Caki2 (cell line): ENCODE measurements at places on chromosomes 12 and 14. TPM values are rescaled to one million over a fixed set of nuclear protein-coding genes. Genes with fewer than 3 reads are reported as not detected.

GRCh38 chr12:65454115-65454787 lies 175.8 kb downstream of the MSRB3 start:
- DNase-seq = no peak

- peak; percentile 95 for DNase-seq
These were observed 7.7 kb downstream of the AHNAK2 start for GRCh38 chr14:104970231-104971068.

GRCh38 chr14:100398044-100398443 lies 74.9 kb downstream of the SLC25A47 start:
- DNase-seq = peak; percentile 68

DNA sequence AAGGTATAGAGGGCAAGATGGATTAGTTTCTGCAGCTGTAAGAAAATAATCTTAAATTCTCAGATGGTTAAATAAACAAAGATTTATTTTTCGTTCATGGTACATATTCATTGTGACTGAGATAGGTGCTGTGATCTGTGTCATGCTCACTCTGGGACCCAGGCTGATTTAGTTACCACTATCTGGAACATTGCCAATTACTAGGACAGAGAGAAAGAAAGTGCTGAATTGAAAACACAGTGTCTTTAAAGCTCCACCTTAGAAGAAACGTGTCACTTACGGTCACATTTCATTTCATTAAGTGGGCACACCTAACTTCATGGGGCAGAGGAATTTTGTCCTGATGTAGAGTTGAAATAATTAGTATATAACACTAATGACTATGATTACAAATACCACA lies 430.0 kb downstream of the CCDC91 start:
- DNase-seq = no peak

GRCh38 chr14:54637270-54638134 lies 70.6 kb downstream of the SAMD4A start:
- no peak for DNase-seq

DNA sequence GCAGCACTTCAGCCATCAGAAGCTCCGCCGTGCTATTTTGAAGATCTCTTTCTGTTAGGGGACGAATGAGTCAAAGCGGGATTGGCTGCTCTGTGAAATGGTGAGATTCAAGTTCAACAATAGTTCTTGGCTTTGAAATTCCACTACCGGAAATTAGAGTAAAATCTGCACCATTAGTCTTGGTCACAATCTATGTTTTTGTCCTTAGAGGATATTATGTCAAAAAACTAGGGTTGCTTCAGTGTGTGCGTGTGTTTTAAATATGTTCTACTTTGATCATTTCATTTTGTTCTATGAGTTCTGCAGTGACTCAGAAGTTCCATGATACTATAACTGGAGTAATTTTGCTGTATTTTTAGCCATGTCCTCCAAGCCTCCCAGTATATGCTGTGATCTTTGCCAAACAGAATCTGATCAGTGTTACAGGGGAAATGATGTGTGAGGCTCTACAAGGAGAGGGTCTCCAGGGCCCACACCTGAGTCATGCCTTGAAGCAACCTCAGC lies 22.6 kb downstream of the GPHB5 start:
- no peak for DNase-seq

GRCh38 chr14:99146616-99147365 lies 125.2 kb downstream of the BCL11B start:
- DNase-seq = no peak

ANO4 gene
- total RNA-seq = 12.6 TPM in 1 of 2 replicates, not detected in the other

DNA sequence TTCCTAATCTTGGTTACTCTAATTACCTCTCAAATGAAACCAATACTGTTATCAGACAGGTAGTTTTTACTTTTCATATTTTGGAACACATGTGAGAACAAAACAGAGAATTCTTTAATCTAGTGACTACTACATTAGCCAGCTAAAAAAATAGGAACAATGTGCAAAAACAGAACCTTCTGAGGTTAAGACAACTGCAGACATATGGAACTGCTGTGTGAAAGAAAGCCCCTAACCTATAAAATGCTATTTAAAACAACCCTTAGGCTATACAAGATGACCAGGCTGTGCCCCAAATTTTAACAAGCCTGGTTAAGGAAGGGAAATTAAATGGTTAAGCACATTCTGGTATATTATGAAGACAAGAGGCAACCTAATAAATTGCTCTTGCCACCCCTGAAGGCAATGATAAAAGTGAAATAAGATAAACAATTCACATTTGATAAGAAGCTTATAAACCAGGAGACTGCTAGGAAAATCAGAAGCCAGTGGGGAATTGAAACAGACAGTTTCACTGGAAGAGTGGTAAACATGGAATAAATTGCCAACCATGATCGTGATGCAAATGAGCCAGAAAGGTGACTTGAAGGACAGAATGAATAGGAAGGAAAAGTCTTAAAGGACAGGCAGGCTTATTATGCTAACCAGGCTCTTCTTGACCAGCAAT lies 7.4 kb downstream of the GTSF1 start:
- DNase-seq = no peak

GRCh38 chr12:49296836-49297694 lies 2.1 kb downstream of the PRPH start:
- peak; percentile 65 for DNase-seq

- DNase-seq = no peak
These were observed 13.1 kb downstream of the KRT83 start for GRCh38 chr12:52307836-52308805.

- DNase-seq = no peak
These were observed 74.6 kb downstream of the TMEM121 start for GRCh38 chr14:105600939-105601359.

CACNA2D4 gene
- not detected in 2 replicates for total RNA-seq

DNA sequence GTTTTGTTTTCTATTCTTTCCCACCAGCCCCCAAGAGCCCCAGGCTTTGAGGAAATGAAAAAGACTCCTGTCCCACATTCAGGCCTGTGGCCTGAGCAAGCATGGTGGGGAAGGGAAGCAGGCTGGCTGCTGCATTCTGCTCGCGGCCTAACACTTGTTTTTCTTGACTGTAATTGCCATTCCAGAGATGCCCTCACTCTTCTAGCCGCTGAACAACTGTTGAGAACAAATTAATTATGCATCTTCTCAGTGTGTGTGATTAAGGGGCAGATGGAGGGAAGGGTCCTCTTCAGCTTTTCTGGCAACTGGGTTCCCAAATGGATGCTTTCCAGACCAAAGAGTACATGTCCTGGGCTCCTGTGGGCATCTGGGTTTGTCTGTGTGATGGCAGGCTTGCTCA lies 43.3 kb downstream of the ADCK1 start:
- no peak for DNase-seq

DNA sequence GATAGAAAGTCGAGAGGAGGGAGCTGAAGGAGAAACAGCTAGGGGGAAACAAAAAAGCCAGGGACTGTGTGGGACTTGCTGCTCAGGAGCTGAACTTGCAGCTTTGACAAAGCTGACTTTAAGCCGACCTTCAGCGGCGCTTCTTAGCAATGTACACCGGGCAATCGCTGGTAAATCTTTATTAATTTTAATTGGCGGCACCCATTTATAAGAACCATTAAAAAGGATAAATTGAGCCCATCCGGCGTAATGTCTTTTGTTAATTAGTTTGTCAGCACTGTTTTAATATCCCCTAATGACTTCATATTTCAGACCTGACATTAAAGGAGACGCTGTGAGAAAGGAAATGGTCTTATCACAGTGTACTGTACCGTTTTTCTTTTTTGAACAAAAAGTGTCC lies 86.2 kb upstream of the VASH1 start:
- DNase-seq = no peak

DNA sequence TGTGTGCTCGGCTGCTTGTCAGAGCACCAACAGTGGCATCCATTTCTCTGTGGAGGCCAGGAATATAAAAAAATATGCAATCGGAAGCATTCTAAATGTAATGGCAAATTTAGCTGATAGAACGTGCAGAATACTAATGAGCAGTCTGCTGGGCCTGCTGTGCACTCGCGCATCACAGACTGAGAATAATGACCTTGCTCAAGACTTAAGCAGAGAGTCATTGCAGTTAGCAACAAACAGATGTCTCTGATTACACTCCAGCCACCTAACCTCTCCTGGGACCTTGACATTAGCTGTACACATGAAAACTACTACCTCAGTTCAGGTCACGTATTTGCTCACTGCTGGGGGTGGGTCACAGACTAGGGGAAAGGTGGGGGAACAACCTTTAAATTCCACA lies 269.2 kb upstream of the DAAM1 start:
- no peak for DNase-seq

DNA sequence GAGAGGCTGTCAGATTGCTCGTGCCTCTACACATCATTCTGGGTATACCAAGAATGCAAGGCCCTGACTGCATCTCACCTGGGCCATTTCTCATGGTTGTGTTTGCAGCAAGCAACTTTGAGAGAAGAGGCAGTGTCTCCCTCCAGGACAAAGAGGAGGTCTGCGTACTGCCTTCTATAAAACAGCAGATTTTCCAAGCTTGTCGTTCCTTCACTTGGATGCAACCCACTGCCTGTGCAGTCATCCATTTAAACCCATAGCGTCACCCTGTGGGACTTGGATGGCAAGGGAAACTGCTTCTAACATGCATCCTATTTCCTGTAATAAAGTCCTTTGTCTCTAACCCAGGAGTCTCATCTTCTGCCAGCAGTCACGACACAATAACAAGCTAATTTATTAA lies 1.3 kb downstream of the POMT2 start:
- peak; percentile 61 for DNase-seq

- no peak for DNase-seq
These were observed 19.5 kb downstream of the FBXL14 start for GRCh38 chr12:1574865-1575259.

- no peak for DNase-seq
These were observed 26.1 kb upstream of the PPP2R5C start for GRCh38 chr14:101735453-101735852.

NPAS3 gene
- 8.1 TPM in 1 of 2 replicates, not detected in the other for total RNA-seq

- no peak for DNase-seq
These were observed 32.3 kb upstream of the EIF5 start for GRCh38 chr14:103301512-103302354.

DNA sequence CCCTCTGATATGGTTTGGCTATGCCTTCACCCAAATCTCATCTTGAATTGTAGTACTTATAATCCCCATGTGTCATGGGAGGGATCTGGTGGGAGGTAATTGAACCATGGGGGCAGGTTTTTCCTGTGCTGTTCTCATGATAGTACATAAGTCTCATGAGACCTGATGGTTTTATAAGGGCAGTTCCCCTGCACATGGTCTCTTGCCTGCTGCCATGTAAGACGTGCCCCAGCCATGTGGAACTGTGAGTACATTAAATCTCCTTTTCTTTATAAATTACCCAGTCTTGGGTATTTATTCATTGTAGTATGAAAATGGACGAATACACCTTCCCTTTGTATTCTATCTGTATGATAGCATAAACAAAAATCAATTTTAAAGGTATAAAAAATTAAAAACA lies 333.4 kb upstream of the FBXO33 start:
- DNase-seq = no peak

DNA sequence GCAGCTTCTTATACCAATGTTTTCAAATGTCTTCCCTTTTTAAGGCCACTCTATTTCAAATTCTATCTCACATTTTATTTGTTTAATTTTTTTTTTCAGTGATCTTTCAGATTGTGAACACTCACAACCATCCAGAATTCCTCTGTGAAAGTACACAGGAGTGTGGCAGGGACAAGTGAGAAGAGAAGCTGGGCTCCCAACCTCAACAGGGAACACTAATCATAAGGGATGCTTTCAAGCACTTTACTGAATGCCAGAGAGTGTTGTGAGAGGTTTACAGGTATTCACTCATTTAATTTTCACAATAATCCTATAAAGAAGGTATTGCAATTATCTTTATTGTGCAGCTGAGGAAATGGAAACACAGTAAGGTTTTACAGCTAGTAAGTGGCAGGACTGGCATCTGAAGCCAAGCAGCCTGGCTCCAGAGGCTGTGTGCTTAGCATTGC lies 60.1 kb upstream of the PYGL start:
- DNase-seq = no peak

SLC35F4 gene
- total RNA-seq = not detected in 2 replicates

- no peak for DNase-seq
These were observed 73.1 kb upstream of the PWP1 start for GRCh38 chr12:107612508-107612907.

DNA sequence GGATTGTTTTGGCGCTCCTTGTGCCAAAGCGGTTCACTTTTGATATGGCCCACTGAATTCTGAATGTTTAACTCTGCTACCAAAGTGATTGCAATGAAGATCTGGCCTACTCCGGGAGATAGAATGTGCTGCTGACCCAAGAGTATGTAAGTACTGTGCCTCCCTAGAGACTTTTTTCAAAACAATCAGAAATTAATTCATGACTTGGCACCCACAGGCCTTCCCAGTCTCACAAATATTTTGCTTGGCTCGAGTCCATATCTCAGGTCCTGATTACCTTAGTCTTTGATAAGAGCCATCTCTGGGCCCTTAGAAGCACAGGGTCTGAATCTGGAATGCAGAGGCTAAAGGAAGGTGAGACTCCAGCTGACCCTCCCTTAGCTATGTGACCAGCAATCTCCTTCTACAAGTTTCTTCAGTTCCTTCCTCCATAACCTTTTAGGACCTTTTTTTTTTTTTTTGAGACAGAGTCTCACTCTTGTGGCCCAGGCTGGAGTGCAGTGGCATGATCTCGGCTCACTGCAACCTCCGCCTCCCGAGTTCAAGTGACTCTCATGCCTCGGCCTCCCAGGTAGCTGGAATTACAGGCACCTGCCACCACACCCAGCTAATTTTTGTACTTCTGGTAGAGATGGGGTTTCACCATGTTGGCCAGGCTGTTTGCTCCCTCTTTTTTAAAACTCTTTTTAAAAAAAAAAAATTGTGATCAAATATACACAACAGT lies 49.5 kb upstream of the METAP2 start:
- DNase-seq = peak; percentile 54

KRT77 gene
- total RNA-seq = not detected in 2 replicates

GRCh38 chr12:27387473-27387872 lies 54.8 kb downstream of the BMAL2 start:
- peak; percentile 23 for DNase-seq

ATF7 gene
- 5.5 and 9.2 TPM in 2 replicates for total RNA-seq

GRCh38 chr12:126189856-126190255 lies 1124.6 kb downstream of the AACS start:
- DNase-seq = no peak

SRP54 gene
- 89.1 and 96.2 TPM in 2 replicates for total RNA-seq

PAX9 gene
- 0.29 and 0.34 TPM in 2 replicates for total RNA-seq

KRT3 gene
- total RNA-seq = not detected in 2 replicates

- DNase-seq = no peak
These were observed 20.2 kb upstream of the P2RX4 start for GRCh38 chr12:121189619-121190155.

GRCh38 chr12:31316891-31317290 lies 9.1 kb downstream of the SINHCAF start:
- DNase-seq = no peak

GPR65 gene
- not detected in 2 replicates for total RNA-seq

TMX1 gene
- 43.5 and 46.7 TPM in 2 replicates for total RNA-seq

DNM1L gene
- 37.8 and 50.9 TPM in 2 replicates for total RNA-seq
